ENCODE measurements at places on chromosomes 7 and 10. TPM values are rescaled to one million over a fixed set of nuclear protein-coding genes. Genes with fewer than 3 reads are reported as not detected.

DNA sequence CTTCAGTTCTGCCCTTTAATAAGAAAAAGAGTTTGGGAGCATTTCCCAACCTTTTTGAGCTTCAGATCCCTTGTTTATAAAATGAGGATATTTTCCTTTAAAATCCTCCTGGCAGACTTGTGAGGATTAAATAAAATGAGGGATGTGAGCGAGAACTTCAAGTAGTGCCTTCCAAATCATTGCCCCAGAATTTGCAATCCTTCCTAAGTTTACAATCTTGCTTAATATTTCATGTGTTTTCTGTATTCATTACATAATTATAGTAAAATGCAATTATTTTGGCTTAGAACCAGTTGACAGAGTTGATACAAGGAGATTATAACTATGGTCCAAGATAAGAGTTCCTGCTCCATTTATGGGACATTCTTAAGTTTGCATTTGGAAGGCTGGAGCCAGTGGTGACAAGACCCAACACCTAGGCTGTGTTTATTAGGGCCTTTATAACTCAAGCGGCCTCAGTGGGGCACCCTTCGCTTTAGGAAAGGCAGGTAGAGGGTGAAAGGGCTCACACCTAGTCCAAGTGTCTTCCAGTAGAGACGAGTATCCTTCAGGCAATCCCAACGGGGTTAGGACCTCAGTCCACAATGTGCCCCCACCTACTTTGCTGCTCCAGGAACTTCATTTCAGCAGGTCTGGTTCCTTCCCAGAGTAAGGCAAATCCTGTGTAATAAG is 317.5 kb downstream of the WDR11 start:
- H3K4me3 ChIP-seq, result no peak overlapping the region
- no peak for DNase-seq
- no peaks in the 10 kb centered on the region for H3K4me1 ChIP-seq

DNA sequence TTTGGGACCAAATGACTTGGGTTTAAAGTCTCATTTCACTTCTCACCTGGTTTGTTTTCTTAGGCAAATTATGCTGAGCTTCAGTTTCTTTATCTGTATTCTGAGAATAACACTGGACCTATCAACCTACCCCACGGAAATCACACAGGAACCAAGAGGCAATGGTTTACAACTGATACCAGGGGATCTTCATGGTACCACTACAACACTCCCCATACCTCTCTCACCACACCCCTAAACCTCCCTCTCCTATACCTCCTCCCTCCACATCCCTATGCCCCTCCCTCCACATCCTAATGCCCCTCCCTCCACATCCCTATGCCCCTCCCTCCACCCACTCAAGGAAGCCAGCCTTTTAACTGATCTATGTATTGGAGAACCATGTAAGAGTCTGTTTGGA is 9.9 kb downstream of the FAM204A start:
- no peak overlapping the region for H3K4me3 ChIP-seq
- no peaks in the 10 kb centered on the region for H3K27me3 ChIP-seq
- H3K4me1 ChIP-seq, result no peaks in the 10 kb centered on the region
- H3K36me3 ChIP-seq, result peaks cover 52% of the 10 kb centered on the region
- no peak overlapping the region for H3K27ac ChIP-seq

DNA sequence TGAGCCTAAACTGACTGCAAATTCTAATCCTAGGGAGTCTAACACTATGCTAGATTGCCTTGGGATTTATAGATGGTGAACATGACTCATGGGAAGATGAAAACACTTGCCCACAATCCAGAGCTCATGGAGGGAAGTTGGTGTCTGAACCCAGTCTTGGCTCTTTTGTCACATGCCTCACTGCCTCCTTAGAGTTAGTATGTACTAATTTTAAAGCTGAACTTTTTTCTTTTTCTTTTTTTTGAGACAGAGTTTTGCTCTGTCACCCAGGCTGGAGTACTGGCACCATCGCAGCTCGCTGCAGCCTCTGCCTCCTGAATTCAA is 14.4 kb downstream of the MRPL32 start:
- peaks cover 6% of the 10 kb centered on the region for H3K27me3 ChIP-seq
- no peak overlapping the region for H3K4me3 ChIP-seq
- no peaks in the 10 kb centered on the region for H3K36me3 ChIP-seq
- peaks cover 13% of the 10 kb centered on the region for H3K4me1 ChIP-seq
- DNase-seq, result no peak

- H3K4me1 ChIP-seq, result no peaks in the 10 kb centered on the region
- H3K27me3 ChIP-seq, result no peaks in the 10 kb centered on the region
- no peak for DNase-seq
- H3K4me3 ChIP-seq, result no peak overlapping the region
These were observed 144.5 kb upstream of the POT1 start for GRCh38 chr7:125074141-125074540.

- no peaks in the 10 kb centered on the region for H3K27me3 ChIP-seq
- no peak overlapping the region for H3K27ac ChIP-seq
- H3K4me3 ChIP-seq, result no peak overlapping the region
- H3K4me1 ChIP-seq, result peaks cover 13% of the 10 kb centered on the region
These were observed 178.2 kb downstream of the SLC25A13 start for GRCh38 chr7:96143495-96144259.

- no peak for DNase-seq
- H3K27me3 ChIP-seq, result no peaks in the 10 kb centered on the region
- H3K4me3 ChIP-seq, result no peak overlapping the region
These were observed 1038.9 kb downstream of the GRM8 start for GRCh38 chr7:126213876-126214275.

DNA sequence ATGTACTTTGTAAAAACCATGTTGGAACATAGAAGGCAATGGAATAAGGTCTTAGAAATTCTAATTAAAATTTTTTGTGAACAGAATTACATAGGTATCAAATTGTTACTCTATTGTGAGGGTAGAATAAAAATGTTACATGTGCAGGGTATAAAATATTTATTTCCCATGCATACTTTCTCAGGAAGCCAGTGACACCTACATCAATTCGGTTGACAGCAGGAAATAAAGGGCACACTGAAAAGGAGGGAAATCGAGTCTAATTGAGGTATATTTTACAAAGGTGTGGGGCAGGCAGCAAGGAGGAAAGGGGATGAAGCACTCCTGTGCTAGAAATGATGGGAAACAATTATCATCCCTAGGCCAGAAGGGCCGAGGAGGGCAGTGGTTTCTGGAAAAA is 244.9 kb downstream of the C7orf25 start:
- no peak overlapping the region for H3K27ac ChIP-seq
- H3K4me1 ChIP-seq, result no peaks in the 10 kb centered on the region
- peaks cover 28% of the 10 kb centered on the region for H3K27me3 ChIP-seq
- no peak for DNase-seq

GRCh38 chr7:148436571-148436970 is 154.0 kb upstream of the C7orf33 start:
- DNase-seq, result no peak
- no peak overlapping the region for H3K27ac ChIP-seq
- no peaks in the 10 kb centered on the region for H3K4me1 ChIP-seq
- no peaks in the 10 kb centered on the region for H3K27me3 ChIP-seq
- H3K36me3 ChIP-seq, result no peaks in the 10 kb centered on the region

DNA sequence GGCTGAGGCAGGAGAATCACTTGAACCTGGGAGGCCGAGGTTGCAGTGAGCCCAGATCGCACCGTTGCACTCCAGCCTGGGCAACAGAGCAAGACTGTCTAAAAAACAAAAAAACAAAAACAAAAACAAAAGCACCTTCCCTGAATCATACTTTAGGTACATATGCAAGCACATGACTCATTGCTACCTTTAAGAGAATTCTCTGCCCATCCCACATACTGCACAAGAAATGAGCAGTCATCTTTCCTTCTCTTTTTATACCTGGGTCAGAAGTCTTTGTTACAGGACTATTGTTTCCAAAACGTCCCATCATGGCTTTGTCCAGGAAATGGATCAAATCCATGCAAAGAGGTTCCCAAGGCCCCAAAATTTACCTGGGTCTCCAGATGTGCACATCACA is 21.5 kb upstream of the AKR1B10 start:
- no peaks in the 10 kb centered on the region for H3K36me3 ChIP-seq
- H3K4me1 ChIP-seq, result peaks cover 3% of the 10 kb centered on the region
- H3K4me3 ChIP-seq, result no peak overlapping the region
- peaks cover 6% of the 10 kb centered on the region for H3K27me3 ChIP-seq
- no peak for DNase-seq

- no peaks in the 10 kb centered on the region for H3K36me3 ChIP-seq
- H3K4me1 ChIP-seq, result no peaks in the 10 kb centered on the region
- H3K27ac ChIP-seq, result no peak overlapping the region
- H3K27me3 ChIP-seq, result no peaks in the 10 kb centered on the region
- no peak for DNase-seq
These were observed 40.4 kb upstream of the KIAA1217 start for GRCh38 chr10:24168258-24169170.

- H3K27me3 ChIP-seq, result peaks cover 23% of the 10 kb centered on the region
- no peaks in the 10 kb centered on the region for H3K4me1 ChIP-seq
- no peak overlapping the region for H3K27ac ChIP-seq
- H3K4me3 ChIP-seq, result no peak overlapping the region
- no peak for DNase-seq
- no peaks in the 10 kb centered on the region for H3K36me3 ChIP-seq
These were observed 39.8 kb upstream of the LANCL2 start for GRCh38 chr7:55325371-55325792.

DNA sequence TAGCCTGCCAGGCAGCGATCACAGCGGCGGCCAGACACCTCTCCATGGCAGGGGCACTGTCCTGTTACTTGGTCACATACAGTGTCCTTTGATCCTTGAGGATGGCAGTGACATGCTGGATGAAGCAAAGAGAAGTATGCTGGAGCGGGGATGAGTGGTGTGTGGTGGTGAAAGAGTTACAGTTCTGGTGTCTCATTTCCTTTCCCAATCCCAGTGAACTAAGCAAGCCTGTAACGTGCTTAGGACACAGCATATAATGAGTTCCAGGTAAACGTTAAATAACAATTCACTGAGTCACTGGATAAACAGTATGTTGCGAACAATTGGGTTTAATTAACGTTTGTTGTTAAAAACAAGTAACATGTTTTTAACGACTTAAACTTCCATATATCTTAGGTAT is 63.5 kb upstream of the LAMB1 start:
- no peaks in the 10 kb centered on the region for H3K36me3 ChIP-seq
- no peak for DNase-seq
- H3K4me1 ChIP-seq, result peaks cover 3% of the 10 kb centered on the region

DNA sequence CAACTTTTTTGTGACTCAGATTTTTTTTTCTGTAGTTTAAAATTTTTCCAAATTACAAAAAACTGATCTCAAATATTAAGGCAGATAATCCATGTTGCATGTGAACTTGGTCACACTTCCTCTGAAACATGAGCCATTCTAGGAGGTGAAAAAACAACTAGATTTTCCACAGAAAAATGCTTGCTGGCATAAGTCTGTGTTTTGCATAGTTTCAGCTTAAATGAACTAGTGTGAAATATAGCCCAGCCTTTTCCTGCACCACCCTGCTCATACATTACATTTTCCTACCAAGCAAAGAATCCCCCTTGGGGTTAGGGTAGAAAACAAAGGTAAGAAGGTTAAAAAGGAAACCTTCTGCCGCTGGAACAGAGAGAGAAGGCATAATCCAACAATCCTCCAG is 48.2 kb downstream of the SLC25A13 start:
- H3K27me3 ChIP-seq, result no peaks in the 10 kb centered on the region
- H3K4me1 ChIP-seq, result peaks cover 15% of the 10 kb centered on the region
- no peak overlapping the region for H3K4me3 ChIP-seq
- no peak for DNase-seq

GRCh38 chr10:48759113-48759901 is 74.6 kb downstream of the WDFY4 start:
- no peak overlapping the region for H3K4me3 ChIP-seq
- H3K27ac ChIP-seq, result no peak overlapping the region
- no peaks in the 10 kb centered on the region for H3K4me1 ChIP-seq
- H3K27me3 ChIP-seq, result peaks cover 18% of the 10 kb centered on the region

- no peak for DNase-seq
- peaks cover 3% of the 10 kb centered on the region for H3K27me3 ChIP-seq
- peaks cover 34% of the 10 kb centered on the region for H3K4me1 ChIP-seq
- peak overlapping the region; percentile 16 for H3K27ac ChIP-seq
- H3K36me3 ChIP-seq, result no peaks in the 10 kb centered on the region
- peak overlapping the region; percentile 91 for H3K4me3 ChIP-seq
These were observed 1.0 kb downstream of the OSBPL3 start for GRCh38 chr7:24978843-24979469.

- H3K27me3 ChIP-seq, result no peaks in the 10 kb centered on the region
- peaks cover 13% of the 10 kb centered on the region for H3K4me1 ChIP-seq
- no peak overlapping the region for H3K4me3 ChIP-seq
- no peaks in the 10 kb centered on the region for H3K36me3 ChIP-seq
- H3K27ac ChIP-seq, result no peak overlapping the region
These were observed 287.4 kb downstream of the EXOC4 start for GRCh38 chr7:133540096-133540860.

- peak overlapping the region; percentile 89 for H3K27ac ChIP-seq
- no peaks in the 10 kb centered on the region for H3K27me3 ChIP-seq
- peaks cover 4% of the 10 kb centered on the region for H3K36me3 ChIP-seq
- peaks cover 71% of the 10 kb centered on the region for H3K4me1 ChIP-seq
- H3K4me3 ChIP-seq, result no peak overlapping the region
These were observed 102.4 kb downstream of the HIPK2 start for GRCh38 chr7:139675127-139676125.

- H3K4me3 ChIP-seq, result no peak overlapping the region
- H3K27me3 ChIP-seq, result peaks cover 11% of the 10 kb centered on the region
- DNase-seq, result peak; percentile 36
- H3K27ac ChIP-seq, result no peak overlapping the region
- no peaks in the 10 kb centered on the region for H3K4me1 ChIP-seq
These were observed 61.7 kb upstream of the SHH start for GRCh38 chr7:155874010-155874409.

GRCh38 chr7:22858640-22859561 is 36.3 kb upstream of the TOMM7 start:
- no peaks in the 10 kb centered on the region for H3K27me3 ChIP-seq
- H3K4me3 ChIP-seq, result no peak overlapping the region
- peak overlapping the region; percentile 80 for H3K27ac ChIP-seq
- peaks cover 31% of the 10 kb centered on the region for H3K4me1 ChIP-seq

The NPFFR1 gene
- not detected for total RNA-seq

The MAT1A gene
- not detected for total RNA-seq

The KLLN gene
- total RNA-seq, result 0.46 TPM

The NKX1-2 gene
- not detected for total RNA-seq

The IFIT1 gene
- 20.4 TPM for total RNA-seq

The DENND10 gene
- 43.1 TPM for total RNA-seq

The UBTD1 gene
- 25.6 TPM for total RNA-seq

The LIPN gene
- not detected for total RNA-seq

The CNPY1 gene
- not detected for total RNA-seq

The NAT16 gene
- not detected for total RNA-seq

The FKBP9 gene
- total RNA-seq, result 237 TPM

The NKX2-3 gene
- not detected for total RNA-seq

Data from osteocyte (in vitro differentiated cells).